ENCODE measurements at places on chromosomes 16 and 17.

DNA sequence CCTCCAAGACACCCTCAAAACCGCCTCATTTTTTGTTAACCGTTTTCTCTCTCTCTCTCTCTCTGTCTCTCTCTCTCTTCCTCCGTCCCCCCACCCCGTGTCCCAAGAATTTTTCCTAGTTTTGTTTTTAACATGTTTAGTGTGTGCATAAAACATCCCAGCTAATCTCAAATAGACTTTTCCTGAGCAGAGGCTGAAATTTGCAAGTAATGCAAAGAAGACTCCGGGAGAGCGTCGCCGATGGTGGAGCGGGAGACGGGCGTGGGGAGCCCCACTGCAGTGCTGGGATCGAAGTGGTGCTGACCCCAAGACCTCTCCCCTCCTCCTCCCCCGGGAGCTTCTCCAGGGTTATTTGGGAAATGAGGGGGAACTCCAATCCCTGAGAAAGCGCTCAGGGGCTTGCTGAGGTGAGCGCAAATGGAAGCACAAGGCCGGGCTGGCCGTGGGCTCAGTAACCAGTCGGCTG is 4.7 kb upstream of the DLX4 start:
- no peak for DNase-seq

GRCh38 chr17:58377093-58377601 is 25.1 kb upstream of the SUPT4H1 start:
- DNase-seq: no peak

DNA sequence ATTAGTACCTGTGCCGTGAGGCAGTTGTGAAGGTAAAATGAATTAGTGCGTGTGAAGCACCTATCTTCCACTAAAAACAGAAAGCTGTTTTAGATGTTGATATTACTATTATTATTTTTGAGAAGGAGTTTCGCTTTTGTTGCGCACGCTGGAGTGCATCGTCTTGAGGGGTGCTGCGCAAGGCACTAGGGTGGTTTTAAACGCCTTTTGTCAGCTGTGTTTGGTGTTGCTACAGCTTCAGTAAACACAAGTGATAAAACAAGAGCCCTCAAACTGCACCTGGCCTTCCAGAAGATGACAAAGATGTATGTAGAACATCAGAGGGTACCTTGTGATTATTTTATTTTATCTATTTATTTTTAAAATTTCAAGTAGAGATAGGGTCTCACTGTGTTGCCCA is 38.2 kb downstream of the PLCG2 start:
- no peak for DNase-seq

GRCh38 chr16:69451166-69451565 is 26.7 kb downstream of the CYB5B start:
- DNase-seq: no peak

DNA sequence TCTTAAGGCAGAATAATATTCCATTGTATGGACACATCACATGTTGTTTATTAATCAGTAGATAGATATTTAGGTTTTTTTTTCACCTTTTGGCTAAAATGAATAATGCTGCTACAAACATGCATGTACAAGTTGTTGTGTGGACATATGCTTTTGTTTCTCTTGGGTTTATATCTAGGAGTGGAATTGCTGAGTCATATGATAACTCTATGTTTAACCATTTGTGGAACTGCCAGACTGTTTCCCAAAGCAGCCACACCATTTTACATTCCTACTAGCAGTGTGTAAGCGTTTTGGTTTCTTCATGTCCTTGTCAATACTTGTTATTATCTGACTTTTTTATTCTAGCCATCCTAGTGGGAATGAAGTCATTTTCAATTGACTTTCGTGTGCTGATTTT is 21.3 kb downstream of the CYLD start:
- DNase-seq: no peak

- no peak for DNase-seq
Observed at GRCh38 chr16:59719121-59719520, 985.0 kb upstream of the GOT2 start.

- DNase-seq: no peak
Observed at GRCh38 chr17:60156746-60157145, 7.0 kb downstream of the CA4 start.

- no peak for DNase-seq
Observed at GRCh38 chr17:17303847-17304490, 796 bp downstream of the NT5M start.

GRCh38 chr16:79272141-79272577 is 328.4 kb downstream of the MAF start:
- peak; percentile 16 for DNase-seq

DNA sequence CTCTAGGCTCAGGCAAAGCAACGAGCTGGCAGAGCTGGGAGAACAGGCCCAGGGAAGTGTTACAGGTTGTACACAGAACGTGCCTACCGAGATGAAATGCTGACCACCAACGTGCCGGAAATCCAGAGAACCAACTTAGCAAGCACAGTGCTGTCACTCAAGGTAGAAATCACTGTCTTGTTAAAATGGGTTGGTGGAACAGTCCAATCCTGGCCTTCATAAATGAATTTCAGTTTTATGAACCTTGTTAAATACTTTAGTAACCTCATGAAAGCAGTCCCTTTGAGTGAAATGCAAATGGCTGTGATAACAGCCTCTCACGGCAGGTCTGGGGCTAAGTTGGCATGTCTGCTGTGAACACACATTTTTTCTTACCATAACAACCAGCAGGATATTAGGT is 29.0 kb downstream of the ETV4 start:
- DNase-seq: no peak
